Epithelial cell of proximal tubule (primary cell): ENCODE measurements at places on chromosomes 12 and 14. TPM values are rescaled to one million over a fixed set of nuclear protein-coding genes. Genes with fewer than 3 reads are reported as not detected.

- no peak for DNase-seq
Measured at GRCh38 chr14:95320078-95320895, 579 bp upstream of the CLMN start.

The RNF41 gene
- total RNA-seq: 25.1 and 48.4 TPM in 2 replicates

The CINP gene
- total RNA-seq: 43.5 and 44.5 TPM in 2 replicates

- no peak for DNase-seq
Measured at GRCh38 chr14:35402323-35403113, 2.0 kb downstream of the NFKBIA start.

- no peak for DNase-seq
Measured at GRCh38 chr14:76870166-76870565, 44.0 kb downstream of the LRRC74A start.
